Cardiac atrium fibroblast (primary cell): ENCODE measurements at places on chromosomes 5 and 9. TPM values are rescaled to one million over a fixed set of nuclear protein-coding genes. Genes with fewer than 3 reads are reported as not detected.

Gene NAIP
- 0.81 and 1.1 TPM in 2 replicates for total RNA-seq

Gene TERT
- total RNA-seq = not detected in 2 replicates

Gene ZNF484
- 4.7 and 5.2 TPM in 2 replicates for total RNA-seq

Gene ACTBL2
- 0.16 and 0.54 TPM in 2 replicates for total RNA-seq

Gene OR4F3
- total RNA-seq = not detected in 2 replicates

Gene CD14
- total RNA-seq = 1.1 and 14.7 TPM in 2 replicates

Gene SLC25A2
- not detected in 2 replicates for total RNA-seq

Gene GABRA6
- total RNA-seq = not detected in 2 replicates

Gene PCDHAC1
- total RNA-seq = not detected in 2 replicates

Gene RIGI
- 5.2 and 6.3 TPM in 2 replicates for total RNA-seq

Gene ZNF622
- total RNA-seq = 32.0 and 33.0 TPM in 2 replicates

Gene IFNK
- total RNA-seq = not detected in 2 replicates

Gene LCN15
- not detected in 2 replicates for total RNA-seq

Gene ZCCHC9
- total RNA-seq = 9.9 and 17.5 TPM in 2 replicates

Gene GPR150
- 0.54 TPM in 1 of 2 replicates, not detected in the other for total RNA-seq

Gene SLC1A1
- total RNA-seq = 40.5 and 58.3 TPM in 2 replicates

Gene PCDHGA10
- total RNA-seq = 3.4 and 5.0 TPM in 2 replicates

Gene PTAR1
- 35.2 and 38.3 TPM in 2 replicates for total RNA-seq

Gene CSF1R
- total RNA-seq = not detected in 2 replicates

Gene FBLL1
- total RNA-seq = 0.32 and 3.8 TPM in 2 replicates

Gene ANXA6
- total RNA-seq = 347 and 381 TPM in 2 replicates

Gene GGTA1
- 0.65 TPM in 1 of 2 replicates, not detected in the other for total RNA-seq

Gene DNAJC18
- 2.3 and 7.8 TPM in 2 replicates for total RNA-seq

Gene CCDC171
- 1.3 and 1.5 TPM in 2 replicates for total RNA-seq

Gene LTC4S
- total RNA-seq = 9.9 and 13.9 TPM in 2 replicates

Gene BSPRY
- total RNA-seq = not detected in 2 replicates

Gene KIAA0825
- total RNA-seq = 2.3 and 2.9 TPM in 2 replicates

Gene PCDHA3
- total RNA-seq = not detected in 2 replicates

Gene FSD1L
- total RNA-seq = 0.36 and 0.81 TPM in 2 replicates

Gene AQP7
- total RNA-seq = not detected in 2 replicates

Gene ELOVL7
- total RNA-seq = 0.16 TPM in 1 of 2 replicates, not detected in the other

Gene HSPB3
- total RNA-seq = 0.81 TPM in 1 of 2 replicates, not detected in the other

Gene NMUR2
- not detected in 2 replicates for total RNA-seq

Gene DNM1
- 0.49 and 0.54 TPM in 2 replicates for total RNA-seq

Gene FOXD4L3
- total RNA-seq = not detected in 2 replicates

Gene RXFP3
- total RNA-seq = not detected in 2 replicates

Gene SLC36A2
- total RNA-seq = not detected in 2 replicates

Gene ADAMTS16
- not detected in 2 replicates for total RNA-seq

Gene C9orf153
- 0.16 TPM in 1 of 2 replicates, not detected in the other for total RNA-seq

Gene SMIM33
- not detected in 2 replicates for total RNA-seq

Gene SLC34A3
- total RNA-seq = not detected in 2 replicates

Gene GABRA1
- not detected in 2 replicates for total RNA-seq

Gene NOTCH1
- total RNA-seq = 20.9 and 30.1 TPM in 2 replicates

Gene PDE8B
- 0.65 TPM in 1 of 2 replicates, not detected in the other for total RNA-seq

Gene GLRA1
- not detected in 2 replicates for total RNA-seq

Gene BRD8
- total RNA-seq = 16.0 and 29.8 TPM in 2 replicates

Gene TMEM215
- not detected in 2 replicates for total RNA-seq

Gene FREM1
- total RNA-seq = under 0.01 and 0.16 TPM in 2 replicates

Gene CEP120
- total RNA-seq = 8.9 and 11.9 TPM in 2 replicates

Gene SPRY4
- total RNA-seq = 42.0 and 63.2 TPM in 2 replicates

Gene SOX30
- not detected in 2 replicates for total RNA-seq

Gene NUDT12
- total RNA-seq = 7.1 and 9.7 TPM in 2 replicates

Gene SPAG8
- 0.32 and 0.36 TPM in 2 replicates for total RNA-seq

Gene IL17B
- not detected in 2 replicates for total RNA-seq
